ENCODE measurements at places on chromosomes 6 and 20. TPM values are rescaled to one million over a fixed set of nuclear protein-coding genes. Genes with fewer than 3 reads are reported as not detected.

PTK7 gene
- total RNA-seq = 293 TPM

HTR1B gene
- total RNA-seq = 0.57 TPM

LIME1 gene
- total RNA-seq = 7.1 TPM

MAN1A1 gene
- 6.9 TPM for total RNA-seq

CENPW gene
- total RNA-seq = 12.1 TPM

BPIFA3 gene
- not detected for total RNA-seq

PPIL6 gene
- 2.5 TPM for total RNA-seq

BPHL gene
- total RNA-seq = 22.1 TPM

DNA sequence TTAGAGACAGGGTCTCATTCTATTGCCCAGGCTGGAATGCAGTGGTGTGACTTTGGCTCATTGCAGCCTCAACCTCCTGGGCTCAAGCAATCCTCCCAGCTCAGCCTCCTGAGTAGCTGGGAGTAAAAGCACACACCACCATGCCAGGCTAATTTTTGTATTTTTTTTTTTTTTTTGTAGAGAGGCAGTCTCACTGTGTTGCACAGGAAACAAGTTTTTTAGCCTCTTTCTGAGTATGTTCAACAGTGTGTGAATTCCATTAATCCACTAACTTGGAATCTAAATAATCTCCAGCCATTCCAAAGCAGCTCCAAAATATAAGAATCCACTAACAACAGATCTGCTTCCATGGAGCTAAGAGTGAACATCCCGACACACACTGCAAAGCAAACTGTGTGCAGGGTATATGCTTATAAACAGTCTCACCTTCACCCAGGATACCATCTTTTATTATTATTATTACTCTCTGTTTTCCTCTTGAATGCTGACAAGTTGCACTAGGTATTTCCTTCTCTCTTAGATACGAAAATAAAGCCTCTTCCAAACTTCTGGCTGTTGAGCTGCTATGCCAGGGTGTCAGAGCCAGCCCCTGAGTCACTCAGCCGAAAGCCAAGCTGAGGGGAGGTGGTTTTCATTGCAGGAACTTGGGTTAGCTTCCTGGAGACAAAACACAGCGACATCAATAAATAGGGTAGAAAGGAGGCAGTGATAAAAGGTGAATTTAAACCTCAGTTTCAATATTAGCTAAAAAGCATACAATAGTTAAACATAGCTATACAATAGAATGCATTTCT lies 264.9 kb downstream of the HIVEP2 start:
- no peak for DNase-seq

GRCh38 chr6:112286010-112286409 lies 31.6 kb upstream of the LAMA4 start:
- no peak for DNase-seq

GRCh38 chr6:42251911-42252637 lies 34.4 kb upstream of the MRPS10 start:
- DNase-seq = no peak

DNA sequence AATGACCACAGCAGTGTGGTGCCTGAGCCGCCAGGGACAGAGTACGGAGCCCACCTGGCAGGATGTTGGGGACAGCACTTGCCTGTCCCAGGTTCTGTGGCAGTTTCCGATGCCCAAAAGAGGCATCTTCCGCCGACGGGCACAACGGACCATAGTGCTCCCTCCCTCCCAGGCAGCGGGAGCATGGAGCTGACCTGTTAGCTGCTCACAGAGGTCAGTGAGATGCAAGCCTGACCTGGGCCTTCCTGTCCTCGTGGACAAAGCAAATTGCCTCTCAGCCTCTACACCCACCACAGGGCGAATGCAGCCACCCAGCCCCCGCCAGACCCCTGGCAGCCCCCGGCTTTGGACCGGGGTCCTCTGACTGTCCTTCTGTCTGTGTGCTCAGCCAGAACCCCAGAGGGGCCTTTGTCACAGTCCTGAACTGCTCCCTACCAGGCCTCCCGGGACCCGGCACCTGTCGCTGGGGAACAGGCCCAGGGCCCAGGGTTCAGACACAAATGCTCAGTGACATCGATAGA lies 16.2 kb upstream of the FRMD1 start:
- peak; percentile 82 for DNase-seq

DNA sequence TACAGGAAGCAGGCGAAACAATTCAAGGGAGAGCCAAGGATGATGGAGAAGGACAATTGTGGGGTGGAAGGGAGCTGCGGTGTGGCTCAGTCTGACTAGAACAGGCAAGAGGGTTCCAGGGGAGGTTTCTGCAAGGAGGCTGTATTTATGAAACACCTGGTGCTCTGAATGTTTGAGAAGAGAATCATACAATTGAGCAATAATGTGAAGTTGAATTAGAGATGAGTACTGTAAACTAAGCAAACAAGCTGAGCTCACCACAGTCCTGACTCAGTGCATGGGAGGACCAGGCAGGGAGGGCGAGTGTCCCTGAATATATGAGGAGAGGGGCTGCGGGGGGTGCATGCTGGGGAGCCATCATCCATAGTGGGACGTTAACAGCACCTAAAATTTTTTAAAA lies 279.7 kb downstream of the KIF16B start:
- DNase-seq = no peak

GRCh38 chr6:110731196-110731595 lies 84.1 kb downstream of the CDK19 start:
- DNase-seq = no peak

DNA sequence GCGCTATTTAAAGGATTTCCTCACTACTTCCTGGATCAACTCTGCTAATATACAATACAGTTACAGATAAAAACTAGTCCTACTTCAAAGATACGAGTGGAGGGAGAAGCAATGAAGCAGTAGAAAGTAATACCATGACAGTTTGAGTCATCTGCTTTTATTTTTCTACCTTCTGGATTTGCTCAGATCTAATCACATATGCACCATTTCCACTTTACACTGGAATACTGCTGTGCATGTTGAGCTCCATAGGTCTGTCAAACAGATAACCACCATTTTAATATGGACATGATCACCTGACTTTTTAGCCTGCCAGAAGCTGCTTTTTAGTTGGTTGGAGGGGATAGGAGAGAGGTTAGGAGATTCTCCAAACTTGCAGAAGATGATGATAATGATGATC lies 92.5 kb downstream of the MMUT start:
- no peak for DNase-seq

- DNase-seq = no peak
Observed at GRCh38 chr6:157045831-157046454, 268.8 kb downstream of the ARID1B start.

- DNase-seq = no peak
Observed at GRCh38 chr20:53677447-53678314, 84.0 kb upstream of the ZNF217 start.

DNA sequence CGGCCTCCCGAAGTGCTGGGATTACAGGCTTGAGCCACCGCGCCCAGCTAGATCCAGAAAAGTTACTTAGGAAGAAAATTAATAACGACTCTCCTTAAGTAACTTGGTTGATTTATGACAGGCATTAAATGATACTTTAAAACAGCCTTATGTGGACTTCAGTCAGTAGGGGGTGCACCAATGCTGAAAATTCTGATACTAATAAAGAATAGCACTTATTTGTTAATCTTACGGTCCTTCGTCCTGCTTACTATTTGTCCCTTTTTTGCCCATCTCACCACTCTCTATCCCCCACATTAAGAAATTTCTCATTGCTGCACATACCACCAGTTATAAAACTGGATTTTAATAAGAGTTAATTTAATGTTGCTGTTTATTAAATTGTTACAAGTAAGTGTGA lies 12.7 kb upstream of the PRELID3B start:
- DNase-seq = no peak

GRCh38 chr6:4707011-4707410 lies 69.2 kb upstream of the CDYL start:
- DNase-seq = no peak

DNA sequence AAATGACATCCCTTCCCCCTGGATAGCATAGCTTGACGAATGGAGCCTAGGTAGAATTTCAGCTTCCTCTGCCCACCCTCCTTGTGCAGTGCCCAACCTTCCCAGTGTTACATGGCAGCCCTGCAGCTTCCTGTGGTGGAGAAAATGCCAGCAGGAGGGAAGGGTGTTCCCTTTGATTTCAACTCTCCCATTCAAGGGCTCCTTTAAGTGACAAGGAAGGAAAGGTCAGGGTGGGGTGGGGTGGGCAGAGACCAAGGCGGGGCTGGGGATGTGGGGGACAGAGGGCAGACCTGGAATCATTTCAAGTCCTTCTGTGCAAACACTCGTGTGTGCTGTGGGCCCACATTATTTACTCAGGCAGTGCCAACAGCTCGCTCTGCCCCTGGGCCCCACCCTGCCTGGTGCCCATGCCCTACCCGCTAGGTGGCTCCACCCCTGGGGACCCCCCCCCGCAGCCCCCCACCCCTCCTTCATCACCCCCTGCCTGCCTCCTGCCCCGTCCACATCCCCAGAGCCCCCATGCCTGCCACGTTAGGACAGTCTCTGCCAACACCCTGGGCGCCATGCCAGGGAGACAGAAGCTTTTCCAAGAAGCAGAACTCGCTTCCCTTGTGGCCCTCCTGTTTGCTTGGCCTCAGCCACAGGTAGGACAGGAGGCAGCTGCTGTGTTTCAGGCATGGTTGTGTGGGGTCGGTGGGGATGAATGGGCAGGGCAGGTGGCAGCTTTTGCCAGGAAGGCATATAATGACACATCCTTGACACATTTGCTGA lies 9.4 kb downstream of the SPDEF start:
- no peak for DNase-seq

GRCh38 chr20:46376196-46376785 lies 30.1 kb downstream of the ELMO2 start:
- DNase-seq = no peak

- DNase-seq = no peak
Observed at GRCh38 chr6:155710704-155711103, 255.1 kb upstream of the NOX3 start.

- no peak for DNase-seq
Observed at GRCh38 chr6:17193106-17193775, 87.9 kb upstream of the RBM24 start.

- DNase-seq = no peak
Observed at GRCh38 chr6:13486679-13487121, 700 bp downstream of the GFOD1 start.

DNA sequence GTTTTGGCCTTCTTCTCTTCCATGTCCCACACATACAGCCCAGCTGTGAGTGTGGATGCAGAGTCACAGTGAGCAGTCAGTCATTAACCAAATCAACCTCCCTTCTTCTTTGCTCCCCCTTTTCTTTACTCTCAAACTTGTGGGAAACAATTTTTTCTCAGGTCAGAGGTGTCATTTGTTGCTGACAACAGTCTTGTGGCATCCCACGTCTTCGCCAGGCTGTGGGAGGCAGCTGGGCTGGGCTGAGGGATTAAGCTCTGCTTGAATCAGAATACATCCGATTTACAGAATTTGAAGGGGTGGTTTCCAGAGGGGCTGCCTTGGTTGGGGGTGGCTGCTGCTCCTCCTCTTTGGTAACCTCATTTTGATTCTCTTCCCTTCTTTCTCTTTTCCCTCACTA lies 40.5 kb downstream of the SCGN start:
- DNase-seq = no peak

GRCh38 chr20:60206259-60206658 lies 248.0 kb downstream of the CDH26 start:
- DNase-seq = no peak

Data from chondrocyte (in vitro differentiated cells).